Left lobe of liver (tissue), 2 donors: ENCODE measurements at places on chromosomes 3 and 15. TPM values are rescaled to one million over a fixed set of nuclear protein-coding genes. Genes with fewer than 3 reads are reported as not detected.

Gene ZNF80
- not detected for total RNA-seq

Gene MUC20
- 29.6 TPM for total RNA-seq

Gene SNTN
- not detected for total RNA-seq

Gene TGM4
- not detected for total RNA-seq

Gene FBXO40
- 0.03 TPM for total RNA-seq

Gene PRSS50
- total RNA-seq: 0.13 TPM

Gene TFRC
- total RNA-seq: 20.9 TPM

Gene EPHA6
- total RNA-seq: not detected

Gene CADM2
- 0.08 TPM for total RNA-seq

Gene PODXL2
- total RNA-seq: 1.5 TPM

Gene ZDHHC23
- 11.7 TPM for total RNA-seq
